NCI-H187 (cell line): ENCODE measurements at places on chromosomes 5 and 9.

DNA sequence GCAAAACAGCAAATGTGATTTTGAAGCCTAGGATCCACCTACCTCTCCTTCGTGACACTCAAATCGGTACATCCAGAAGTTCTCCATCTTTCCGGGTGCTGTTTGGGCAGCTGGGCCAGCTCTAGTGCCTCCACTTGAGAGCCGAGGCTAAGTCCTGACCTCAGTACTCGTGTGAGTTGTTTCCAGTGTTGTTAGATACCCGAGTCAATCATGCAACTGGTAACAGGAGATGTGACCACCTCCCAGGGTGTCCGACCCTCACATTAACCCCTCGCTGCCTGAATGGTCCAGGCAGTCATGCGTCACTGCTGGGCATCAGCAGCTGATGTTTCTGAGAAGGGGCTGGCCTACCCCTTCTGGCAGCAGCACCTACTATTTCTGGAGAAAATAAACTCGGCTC is 170.3 kb downstream of the ENTREP1 start:
- DNase-seq: no peak

GRCh38 chr9:78601957-78602565 is 305.1 kb downstream of the PSAT1 start:
- peak; percentile 9 for DNase-seq

GRCh38 chr5:41537581-41537980 is 27.2 kb upstream of the PLCXD3 start:
- DNase-seq: no peak

GRCh38 chr9:114033397-114034103 is 44.5 kb downstream of the AMBP start:
- DNase-seq: no peak
